Activated effector memory CD4-positive, alpha-beta T cell treated with Interleukin-2 at 50 U/mL for 16 hours (primary cell): ENCODE measurements at places on chromosomes 1 and 21.
A peak's percentile ranks its signal among the peaks of the same experiment; 100 is the strongest.

DNA sequence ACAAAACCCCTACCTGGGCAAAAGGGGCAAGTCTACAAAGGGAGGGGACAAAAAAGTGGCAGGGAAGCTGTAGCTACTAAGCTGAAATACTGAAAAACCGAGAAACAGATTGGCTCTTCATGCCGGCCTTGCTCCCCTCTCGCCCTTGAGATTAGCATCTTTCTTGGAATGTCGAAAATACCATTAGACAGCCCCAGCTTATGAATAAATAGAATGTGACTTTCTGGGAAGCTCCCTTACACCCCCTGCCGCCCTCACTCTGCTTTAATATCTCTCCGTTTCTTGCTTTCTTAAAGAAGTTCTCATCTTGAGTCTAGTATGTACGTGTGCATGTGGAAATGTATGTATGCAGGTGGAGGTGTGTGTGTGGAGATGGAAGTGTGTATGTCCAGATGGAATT is 14.1 kb downstream of the TRAF3IP3 start:
- no peak for DNase-seq

DNA sequence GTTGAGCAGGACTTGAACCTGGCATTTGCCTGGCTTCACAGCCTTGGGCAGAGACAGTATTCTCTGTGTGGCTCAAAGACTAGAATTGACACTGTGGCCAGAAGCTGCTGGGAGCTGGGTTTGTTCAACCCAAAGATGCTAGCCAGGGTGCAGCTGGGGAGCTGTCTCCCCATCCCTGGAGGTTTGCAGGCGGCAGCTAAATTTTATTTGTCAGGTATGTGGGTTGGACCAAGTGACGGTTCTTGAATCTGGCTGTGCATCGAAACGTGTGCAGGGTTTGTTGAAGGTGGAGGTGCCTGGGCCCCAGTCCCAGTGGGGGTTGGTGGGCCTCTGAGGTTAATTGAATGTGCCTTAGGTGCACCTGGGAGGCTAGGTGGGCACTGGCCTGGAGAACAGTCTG is 11.8 kb downstream of the WNT4 start:
- DNase-seq, result no peak

DNA sequence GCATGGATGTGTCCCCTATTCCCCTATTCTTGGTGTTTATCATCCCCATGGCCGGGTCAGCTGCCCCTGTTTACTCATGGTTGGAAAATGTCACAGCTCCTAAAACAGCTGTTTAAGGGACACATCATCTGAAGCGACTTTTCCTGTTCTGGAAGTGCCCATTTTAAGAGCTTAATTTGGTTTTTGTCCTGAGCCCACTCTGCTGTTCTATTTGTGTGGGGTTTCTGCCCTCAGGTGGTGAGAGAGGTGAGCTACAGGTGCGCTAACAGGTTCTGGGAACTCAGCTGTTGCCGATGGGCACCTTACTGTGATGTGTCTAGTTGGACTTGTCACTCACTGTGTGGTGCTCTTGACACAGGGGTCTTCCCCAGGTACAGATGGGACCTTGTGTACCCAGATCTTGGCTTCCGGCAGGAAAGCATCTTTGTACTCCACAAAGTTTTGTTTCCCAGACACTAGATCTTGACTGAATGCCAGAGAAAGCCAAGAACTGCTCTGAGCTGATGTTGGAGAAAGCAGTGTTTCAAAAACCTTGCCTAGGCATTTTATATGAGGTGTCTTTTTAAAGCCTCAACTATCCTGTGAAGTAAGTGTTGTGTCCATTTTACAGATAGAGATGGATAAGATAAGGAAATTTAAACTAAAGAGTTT is 59.0 kb upstream of the CD1D start:
- DNase-seq, result no peak

DNA sequence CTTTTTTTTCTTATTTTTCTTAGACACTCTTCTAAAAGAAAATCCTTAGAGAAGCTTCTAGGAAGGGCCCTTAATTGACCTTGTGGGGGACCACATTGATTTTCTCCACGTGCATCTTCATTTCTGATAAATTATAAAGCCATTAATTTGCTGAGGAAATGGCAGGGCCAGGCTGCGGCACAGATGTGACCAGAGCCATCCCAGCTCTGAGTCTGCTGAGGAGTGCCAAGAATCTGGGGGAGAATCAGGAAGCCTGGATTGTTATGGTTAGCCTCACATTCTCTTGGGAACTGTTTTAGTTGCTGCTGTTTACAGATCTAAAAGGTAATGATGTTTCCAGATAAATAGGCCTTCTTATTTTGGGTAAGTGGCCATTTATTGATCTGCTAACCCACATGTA is 16.2 kb downstream of the PROX1 start:
- no peak for DNase-seq

- no peak for DNase-seq
Observed at GRCh38 chr1:159441360-159441759, 1.8 kb downstream of the OR10J1 start.

DNA sequence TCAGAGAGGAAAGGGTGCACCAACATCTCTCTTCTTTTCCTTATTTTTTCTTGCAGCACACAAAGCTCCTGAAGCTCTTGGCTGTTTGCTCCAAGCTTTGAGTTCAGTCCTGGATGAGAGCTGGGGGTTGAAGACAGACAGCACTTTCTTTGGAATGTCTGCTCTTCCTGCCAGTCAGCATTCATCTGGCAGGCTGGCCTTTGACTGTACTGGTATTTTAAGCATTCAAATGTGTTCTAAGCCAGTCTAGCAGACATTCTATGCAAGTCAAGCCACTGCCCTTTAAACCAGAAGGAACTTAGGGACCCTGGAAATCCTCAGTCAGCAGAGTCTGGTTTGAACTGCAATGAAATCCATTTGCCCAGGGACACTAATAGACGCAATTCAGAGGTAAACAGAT is 45.0 kb downstream of the XCL1 start:
- no peak for DNase-seq

- no peak for DNase-seq
Observed at GRCh38 chr21:30391492-30392025, 4.3 kb upstream of the KRTAP13-1 start.

DNA sequence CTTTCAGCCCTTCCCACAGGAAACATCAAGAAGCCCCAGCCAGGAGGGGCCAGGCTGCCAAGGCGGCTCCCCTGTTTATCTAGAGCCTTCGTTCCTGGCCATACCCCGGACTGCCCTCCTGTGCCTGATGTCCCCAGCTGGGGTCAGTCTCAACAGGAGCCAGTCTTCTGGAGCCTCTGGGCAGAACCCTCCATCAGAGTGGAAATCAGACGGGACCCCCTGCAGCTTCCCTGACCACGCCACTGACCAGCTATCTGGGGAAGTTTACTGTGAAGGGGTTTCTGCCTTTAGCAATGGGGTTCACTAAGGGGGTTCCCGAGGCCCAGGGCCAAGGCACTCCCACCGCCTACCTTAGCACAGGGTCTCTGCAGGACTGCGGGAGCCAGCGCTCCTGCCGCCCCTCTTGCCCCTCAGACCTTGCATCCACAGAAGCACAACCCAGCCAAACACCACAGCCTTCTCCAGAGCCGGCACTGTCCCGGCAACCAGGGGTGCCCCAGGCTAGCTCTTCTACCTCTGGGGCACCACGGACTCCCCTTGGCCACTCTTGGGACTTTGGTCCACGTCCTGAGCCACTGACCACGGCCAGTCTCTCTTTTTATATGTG is 3.5 kb upstream of the MTFR1L start:
- DNase-seq, result no peak

DNA sequence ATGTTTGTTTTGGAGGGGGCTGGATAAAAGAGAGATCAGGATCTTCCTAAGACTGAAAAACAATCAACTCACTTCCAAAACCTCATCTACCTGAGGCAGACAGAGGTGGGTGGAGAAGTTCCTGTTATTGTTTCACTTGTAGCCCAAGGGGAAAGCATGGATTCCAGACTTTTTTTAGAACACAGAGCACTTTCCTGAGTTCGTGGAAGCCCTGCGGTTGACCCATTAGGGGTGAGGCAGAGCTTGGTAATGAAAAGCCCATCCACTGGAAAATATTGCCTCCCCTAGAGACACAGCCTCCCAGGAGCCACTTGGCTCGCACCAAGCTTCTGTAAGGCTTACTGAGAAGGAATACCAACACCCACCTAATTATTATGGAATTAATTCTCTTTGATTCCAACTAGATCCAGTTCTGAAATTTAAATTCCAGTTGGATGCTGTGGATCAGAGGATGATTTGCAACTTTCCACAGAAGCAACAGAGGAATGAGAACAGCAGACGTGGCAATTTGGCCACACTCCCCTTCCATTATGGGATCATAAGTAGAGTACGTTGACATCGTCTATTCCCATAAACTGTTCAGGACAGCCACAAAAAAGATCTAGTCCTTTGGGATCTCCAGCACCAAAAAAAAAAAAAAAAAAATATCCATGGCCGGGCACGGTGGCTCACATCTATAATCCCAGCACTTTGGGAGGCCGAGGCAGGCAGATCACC is 4.1 kb upstream of the PEF1 start:
- no peak for DNase-seq

- no peak for DNase-seq
Observed at GRCh38 chr1:203244776-203245175, 15.3 kb upstream of the CHIT1 start.

GRCh38 chr1:172381946-172382345 is 38.5 kb upstream of the C1orf105 start:
- no peak for DNase-seq

- no peak for DNase-seq
Observed at GRCh38 chr1:172742599-172743500, 83.9 kb downstream of the FASLG start.

- no peak for DNase-seq
Observed at GRCh38 chr1:156663178-156663577, 14.0 kb downstream of the NES start.

DNA sequence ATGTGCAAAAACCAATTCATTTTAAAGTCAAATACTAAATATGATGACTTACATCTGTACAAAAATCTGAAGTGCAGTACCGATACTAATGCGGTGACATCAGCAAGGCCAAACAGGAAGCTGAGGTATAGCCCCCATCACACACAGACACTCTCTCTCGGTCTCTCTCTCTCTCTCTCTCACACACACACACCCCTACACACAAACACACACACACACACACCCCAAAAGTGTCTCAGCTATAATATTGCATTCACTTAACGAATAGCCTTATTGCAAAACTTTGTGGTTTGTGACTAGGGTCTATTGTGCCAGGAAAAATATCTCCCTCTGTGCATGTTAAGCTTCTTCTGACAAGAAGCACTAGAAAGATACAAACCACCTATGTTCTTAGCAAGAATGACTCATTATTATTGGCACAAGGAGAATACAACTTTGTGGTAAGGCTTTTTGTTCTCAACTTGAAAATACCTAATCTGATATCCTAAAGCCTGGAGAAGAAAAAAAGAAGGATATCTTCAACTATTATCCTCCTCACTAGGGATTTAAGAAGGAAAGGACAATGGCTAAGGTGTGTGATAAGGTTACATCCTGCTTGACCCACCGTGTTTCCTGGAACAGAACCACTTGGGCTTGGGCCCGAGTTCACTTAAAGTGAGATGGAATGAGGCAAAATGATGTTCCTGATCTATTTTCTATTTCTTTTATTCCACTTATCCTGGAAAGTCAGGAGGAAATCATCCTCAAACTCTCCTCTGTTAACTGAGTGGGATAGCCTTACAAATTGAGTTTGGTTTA is 107.1 kb downstream of the NIBAN1 start:
- peak; percentile 45 for DNase-seq

GRCh38 chr1:61950418-61950817 is 208.1 kb downstream of the PATJ start:
- DNase-seq, result no peak

DNA sequence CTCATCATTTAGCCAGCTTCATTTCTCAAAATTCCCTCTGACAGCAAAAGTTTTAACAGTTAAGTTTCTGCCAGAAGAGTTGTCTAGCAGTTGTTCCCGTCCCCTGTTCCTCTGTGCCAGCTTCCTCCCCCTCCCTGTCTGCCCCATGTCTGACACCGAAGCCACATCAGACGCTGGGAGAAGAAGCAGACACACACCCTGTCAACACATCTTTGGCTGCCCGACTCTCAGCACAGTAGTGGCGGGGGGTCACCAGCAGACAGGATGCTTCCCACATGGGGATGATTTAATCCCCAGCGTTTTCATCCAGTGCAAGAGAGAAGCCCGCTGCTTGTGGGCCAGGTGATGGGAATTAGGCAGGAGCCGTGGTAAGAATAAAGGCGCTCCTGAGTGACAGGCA is 379.4 kb upstream of the RUNX1 start:
- DNase-seq, result peak; percentile 4

DNA sequence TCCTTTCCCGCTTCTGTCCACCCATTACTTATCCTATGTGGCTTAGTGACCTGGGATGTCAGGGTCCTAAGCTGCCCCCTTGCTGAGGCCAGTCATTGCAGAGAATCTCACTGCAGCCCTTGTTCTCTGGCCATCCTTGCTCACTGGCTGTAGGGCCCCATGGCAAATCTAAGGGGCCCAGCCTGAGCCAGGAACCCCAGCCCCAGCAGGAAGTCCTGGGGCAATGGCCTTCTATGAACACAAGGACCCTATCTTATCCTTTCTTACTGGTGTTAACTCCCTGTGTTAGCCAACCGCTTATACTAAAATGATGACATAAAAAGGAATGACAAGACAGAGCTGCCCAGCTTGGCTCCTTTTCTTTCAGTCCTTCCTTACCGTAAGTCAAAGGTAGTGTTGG is 29.9 kb downstream of the DHCR24 start:
- no peak for DNase-seq

DNA sequence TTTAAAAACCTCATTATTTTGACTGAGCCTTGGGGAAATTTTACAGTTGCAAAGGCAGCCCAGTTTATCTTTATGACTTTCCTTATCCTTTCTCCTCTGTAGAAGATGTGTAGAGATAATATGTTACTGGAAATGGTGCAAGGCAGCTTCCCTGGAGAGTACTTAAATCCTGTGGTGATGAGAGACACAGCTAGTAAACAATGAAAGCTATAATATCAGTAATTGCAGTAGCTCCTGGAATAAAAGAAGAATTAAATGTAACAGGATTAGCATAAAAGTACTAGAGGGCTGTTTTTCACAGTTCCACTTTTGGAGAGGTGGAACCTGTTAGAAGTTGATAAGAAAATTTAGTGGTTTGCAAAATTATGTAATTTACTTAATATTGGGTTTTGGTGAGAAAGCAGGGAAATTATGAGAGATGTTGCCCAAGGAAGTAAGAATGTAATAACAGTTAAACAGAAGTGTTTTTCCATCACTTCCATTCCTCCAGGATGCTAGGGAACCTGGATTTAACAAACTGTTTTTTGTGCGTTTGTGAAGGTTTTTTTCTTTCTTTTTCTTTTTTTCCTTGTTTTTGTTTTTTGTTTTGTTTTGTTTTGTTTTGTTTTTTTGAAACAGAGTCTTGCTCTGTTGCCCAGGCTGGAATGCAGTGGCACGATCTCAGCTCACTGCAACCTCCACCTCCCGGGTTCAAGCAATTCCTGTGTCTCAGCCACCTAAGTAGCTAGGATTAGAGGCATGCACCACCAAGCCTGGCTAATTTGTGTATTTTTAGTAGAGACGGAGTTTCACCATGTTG is 15.7 kb upstream of the EDEM3 start:
- DNase-seq, result no peak

- DNase-seq, result no peak
Observed at GRCh38 chr1:226369110-226369509, 38.8 kb downstream of the PARP1 start.

DNA sequence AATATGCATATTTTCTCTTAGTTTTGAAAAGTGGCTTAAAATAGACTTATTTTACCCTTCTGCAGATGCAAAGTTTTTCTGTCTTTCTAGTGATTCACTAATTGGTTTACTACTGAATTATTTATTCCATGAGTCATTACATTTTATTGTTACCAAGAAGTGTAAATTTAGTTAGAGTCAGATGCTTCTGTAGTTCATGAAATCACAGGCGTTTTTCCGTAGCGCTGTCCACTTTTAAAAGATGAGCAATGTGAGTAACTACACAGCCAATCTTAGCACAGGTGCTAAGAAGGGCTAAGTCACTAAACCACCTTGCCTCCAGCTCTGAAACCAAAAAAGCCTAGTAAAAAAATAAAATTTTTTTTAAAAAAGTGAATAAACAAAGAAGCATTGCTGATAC is 24.7 kb downstream of the RGS13 start:
- no peak for DNase-seq
